ENCODE measurements at places on chromosomes 13 and 19.

- peak; percentile 86 for DNase-seq
These were observed 396 bp downstream of the RTN2 start for GRCh38 chr19:45496349-45496953.

DNA sequence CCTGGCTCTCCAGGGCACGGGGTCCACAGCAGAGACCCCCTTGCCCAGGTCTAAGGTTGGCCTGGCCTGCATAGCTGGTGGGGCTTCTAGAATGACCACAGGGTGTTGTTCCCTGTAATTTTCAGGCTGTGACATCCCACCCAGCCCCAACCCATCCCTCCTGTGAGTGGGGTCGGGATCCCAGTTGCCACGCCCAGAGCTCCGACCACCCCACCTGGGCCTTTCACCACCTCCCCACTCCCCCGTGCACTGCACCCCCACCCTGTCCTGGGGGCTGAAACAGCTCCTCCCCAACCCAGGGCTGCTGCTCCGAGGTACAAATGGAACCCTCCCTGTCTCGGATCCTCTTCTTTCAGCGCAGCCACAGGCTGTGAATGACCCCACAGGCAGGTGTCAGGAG is 8.4 kb upstream of the SLC7A10 start:
- no peak for DNase-seq

GRCh38 chr19:39599116-39599515 is 3.2 kb upstream of the LGALS13 start:
- DNase-seq = peak; percentile 48

DNA sequence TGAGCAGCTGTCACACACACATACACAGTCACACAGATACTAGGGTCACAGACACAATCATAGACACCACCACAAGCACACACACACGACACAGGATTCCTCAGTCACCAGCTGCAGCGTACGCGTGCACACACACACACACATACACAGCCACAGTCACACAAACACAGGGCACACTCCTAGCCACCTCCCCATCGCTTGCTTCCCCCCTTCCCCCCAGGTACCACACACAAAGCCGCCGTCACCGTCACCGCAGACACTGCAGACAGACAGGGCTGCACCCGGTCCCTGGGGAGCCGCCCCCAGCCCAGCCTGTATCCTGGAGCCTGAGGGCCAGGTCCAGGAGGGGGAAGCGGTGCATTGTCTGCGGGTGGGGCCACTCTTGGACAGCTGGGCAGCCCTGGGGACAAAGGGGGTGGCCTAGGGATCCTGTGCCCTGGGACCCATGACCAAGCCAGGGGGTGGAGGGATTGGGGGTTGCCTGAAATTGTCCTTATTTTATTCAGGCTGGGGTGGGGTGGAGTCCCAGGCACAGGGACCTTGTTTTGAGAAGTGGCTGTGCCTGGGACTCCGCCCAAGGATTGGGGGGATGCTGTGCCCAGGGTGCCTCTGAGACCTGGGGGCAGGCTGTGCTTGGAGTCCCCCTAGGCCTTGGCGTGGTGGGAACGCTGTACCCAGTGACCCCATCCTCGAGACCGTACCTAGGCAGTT is 957 bp downstream of the NUMBL start:
- DNase-seq = peak; percentile 57

- DNase-seq = peak; percentile 83
These were observed 5.8 kb upstream of the FCGRT start for GRCh38 chr19:49506575-49507105.

GRCh38 chr13:42388326-42388725 is 116.4 kb downstream of the AKAP11 start:
- no peak for DNase-seq

DNA sequence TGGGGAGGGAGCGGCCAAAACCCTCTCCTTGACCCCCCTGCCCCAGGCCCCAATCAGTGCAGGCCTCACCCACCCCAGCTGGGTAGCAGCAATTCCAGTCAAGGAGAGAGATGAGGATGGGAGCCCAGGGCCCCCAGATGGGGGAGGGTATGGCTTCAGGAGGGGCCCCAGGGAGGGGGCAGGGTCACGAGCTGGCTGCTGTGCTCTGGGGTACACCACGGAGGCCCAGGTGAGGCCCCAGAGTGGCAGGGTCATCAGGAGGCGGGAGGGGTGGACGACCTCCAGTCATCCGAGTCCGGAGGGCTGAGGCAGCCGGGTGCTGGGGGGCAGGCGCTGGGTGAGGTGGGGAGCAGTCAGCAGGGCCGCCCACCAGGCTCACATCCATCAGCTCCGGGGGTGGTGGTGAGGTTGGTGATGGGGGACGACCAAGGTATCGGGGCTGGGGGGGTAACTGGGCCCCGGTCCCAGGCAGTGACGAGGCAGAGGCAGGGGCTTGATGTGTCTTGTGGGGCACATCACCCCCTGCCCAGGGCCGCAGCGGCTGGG is 8.4 kb downstream of the DYRK1B start:
- no peak for DNase-seq

GRCh38 chr19:40724855-40725254 is 7.9 kb downstream of the ITPKC start:
- DNase-seq = no peak

GRCh38 chr13:94726425-94726824 is 14.1 kb upstream of the SOX21 start:
- no peak for DNase-seq

- no peak for DNase-seq
These were observed 242.7 kb downstream of the DCLK1 start for GRCh38 chr13:35888457-35888883.

GRCh38 chr19:932648-933552 is 7.1 kb downstream of the ARID3A start:
- peak; percentile 84 for DNase-seq

DNA sequence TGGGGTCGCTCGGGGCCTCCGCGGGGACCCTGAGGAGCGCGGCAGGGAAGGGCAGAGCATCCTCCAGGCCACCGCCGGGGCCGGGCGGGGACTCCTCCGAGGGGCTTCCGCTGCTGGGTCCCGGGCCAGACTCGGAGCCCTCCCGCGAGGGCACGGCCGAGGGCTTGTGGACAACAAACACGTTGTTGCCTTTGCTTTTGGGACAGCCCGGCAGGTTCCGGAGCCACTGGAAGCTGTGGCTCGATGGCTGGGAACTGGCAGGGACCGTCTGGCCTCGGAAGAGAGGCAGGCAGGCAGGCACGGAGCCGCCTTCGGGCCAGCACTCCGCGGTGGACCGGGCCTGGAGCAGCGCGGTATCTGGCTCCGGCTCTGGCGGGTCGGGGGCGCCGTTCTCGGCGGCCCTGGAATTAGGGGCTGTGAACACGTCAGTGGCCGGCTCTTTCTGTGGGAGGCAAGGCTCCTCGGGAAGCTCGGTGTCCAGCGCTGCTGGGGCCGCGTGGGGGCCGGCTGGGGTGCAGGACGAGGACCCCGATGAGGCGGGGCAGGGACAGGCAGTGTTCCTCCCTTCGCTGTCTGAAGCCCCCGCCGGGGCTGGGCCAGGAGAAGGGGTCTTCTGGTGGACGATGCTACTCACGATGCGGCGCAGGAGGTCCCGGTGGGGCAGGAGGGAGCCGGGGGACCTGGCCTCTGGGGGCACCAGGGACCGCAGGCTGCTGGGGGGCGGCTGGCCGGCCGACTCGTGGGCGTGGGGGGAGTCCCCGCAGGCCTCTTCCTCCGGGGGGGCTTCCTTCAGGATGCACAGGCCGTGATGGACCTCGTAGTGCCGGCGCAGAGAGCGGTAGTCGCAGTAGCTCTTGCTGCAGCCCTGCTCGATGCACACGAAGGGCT is 27.6 kb downstream of the ZNF541 start:
- no peak for DNase-seq

DNA sequence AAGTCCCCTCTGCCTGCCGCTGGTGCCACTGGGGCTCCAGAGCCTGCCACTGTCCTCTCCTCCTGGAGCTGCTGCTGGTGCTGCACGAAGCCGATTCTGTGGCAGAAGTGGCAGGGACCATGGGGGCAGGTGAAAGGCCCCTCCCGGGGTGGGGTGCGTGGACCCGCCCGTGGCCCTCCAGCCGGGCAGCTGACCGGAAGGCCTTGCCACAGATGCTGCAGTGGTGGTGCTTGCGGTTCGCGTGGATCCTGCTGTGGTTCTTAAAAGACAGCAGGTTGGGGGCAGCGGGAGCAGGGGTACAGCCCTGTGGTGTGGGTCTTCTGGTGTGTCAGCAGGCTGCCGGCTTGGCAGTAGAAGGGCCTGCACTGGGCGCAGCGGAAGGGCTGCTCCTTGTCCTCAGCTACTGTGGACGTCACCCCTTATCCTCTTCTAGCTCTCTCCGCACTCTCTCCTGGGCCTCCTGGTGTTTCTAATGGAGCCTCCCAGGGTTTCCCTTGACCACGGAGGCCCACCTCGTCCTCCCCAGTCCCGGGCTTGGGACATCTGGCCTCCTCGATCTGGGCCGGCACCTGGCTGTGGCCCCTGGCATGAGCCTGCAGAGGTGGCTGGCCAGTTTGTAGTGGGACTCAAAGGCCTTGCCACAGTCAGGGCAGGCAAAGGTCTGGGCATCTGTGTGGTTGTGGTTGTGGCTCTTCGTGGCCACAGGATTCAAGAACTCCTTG is 380.4 kb downstream of the OLFM4 start:
- DNase-seq = no peak

- DNase-seq = no peak
These were observed 37.0 kb downstream of the ZNF136 start for GRCh38 chr19:12199757-12200419.

- DNase-seq = no peak
These were observed 14.8 kb downstream of the CHERP start for GRCh38 chr19:16527334-16527935.

- DNase-seq = no peak
These were observed 72.5 kb upstream of the MRI1 start for GRCh38 chr19:13691569-13692435.

DNA sequence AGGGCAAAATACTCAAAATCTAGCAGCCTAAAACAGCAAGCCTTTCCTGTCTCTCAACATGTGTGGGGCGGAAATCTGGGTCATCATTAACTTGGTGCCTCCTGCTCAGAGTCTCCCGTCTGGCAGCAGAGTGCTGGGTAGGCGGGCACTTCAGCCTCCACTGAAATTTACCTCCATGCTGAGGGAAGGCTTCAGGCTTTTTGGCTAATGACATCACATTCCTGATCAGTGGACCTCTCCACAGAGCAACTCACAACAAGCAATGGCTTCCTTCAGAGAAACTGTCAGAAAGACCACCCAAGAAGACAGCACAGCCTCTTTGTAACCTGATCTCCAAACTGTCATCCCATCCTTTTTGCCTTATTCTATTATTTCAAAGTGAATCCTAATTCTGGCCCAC is 1109.0 kb downstream of the UQCRFS1 start:
- no peak for DNase-seq

GRCh38 chr19:38648769-38649304 is 1.4 kb downstream of the ACTN4 start:
- no peak for DNase-seq

DNA sequence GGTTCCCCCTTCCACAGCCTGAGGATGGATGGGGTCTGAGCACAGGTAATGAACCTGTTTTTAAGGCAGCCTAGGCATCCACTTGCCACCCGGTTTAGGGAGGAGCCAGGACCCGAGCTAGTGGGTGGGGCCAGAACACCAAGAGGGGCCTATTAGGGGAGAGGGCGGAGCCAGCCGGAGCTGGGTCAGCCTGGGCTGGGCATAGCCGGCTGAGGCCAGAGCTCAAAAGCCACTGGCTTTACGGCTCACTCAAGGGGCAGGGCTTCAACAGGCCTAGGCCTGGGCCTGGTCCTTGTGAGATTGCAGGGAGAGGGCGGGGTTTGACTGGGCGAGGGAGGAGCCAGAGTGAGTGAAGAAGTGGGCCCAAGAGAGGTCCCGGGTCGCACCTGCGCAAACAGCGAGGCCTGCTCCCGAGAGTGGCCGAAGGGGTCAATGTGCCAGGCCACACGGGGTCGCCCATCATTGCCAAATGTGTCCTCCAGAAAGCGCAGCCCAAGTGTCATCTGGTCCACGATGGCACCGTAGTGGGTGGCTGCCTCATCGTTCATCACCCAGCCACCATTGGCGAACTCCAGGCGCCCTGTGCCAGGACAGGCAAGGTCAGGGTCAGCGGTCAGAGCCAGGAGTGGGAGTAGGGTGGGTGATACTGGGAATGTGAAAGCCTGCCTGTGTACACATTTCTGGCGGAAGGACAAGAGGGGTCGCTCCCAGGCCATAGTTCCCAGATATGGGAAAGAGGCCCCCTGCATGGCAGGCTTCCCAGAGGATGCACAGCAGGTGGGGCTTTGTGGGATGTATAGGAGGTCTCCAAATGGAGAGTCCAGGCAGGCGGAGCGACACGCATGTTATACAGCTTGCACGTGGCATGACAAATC is 1.9 kb downstream of the MAN2B1 start:
- DNase-seq = peak; percentile 68

DNA sequence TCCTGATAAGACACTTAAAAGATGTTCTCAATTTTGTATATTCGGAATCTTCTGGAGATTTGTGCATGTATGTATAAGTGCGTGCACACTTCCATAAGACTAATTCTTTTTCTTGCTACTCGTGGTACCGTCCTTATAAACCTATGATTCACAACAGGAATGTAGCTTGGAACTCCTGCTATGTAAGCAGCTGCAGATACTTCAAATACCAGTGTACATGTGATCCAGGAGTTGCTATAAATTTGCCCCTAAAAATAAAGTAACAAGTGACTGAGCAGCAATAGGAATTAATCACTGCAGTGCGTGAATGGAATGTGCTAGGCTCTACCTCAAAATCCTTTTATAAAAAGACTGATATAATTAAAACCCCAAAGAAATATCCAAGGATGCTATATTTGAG is 214.9 kb downstream of the KLF5 start:
- no peak for DNase-seq

GRCh38 chr19:23823952-23824389 is 65.3 kb upstream of the ZNF681 start:
- DNase-seq = no peak

GRCh38 chr19:14476673-14477401 is 1.7 kb upstream of the PTGER1 start:
- DNase-seq = no peak

DNA sequence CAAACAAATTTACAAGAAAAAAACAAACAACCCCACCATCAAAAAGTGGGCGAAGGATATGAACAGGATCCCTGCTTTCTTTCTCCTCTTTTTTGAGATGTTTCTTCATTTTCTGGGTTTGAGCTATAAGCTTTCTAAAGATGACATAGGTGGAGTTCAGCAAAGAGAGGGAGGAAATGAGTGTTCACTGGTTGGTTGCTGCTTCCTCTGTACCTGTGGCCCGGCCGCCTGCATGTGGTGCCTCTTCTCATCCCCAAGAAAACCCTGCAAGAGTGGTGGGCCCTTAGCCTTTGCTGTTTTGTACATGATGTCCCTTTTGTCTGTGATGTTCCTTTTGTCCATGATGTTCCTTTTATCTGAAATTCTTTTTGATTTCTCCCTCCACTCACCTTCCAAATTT is 178.4 kb upstream of the SERP2 start:
- no peak for DNase-seq
